NCI-H2227 treated with DMSO at 0.1 percent for 48 hours (cell line): ENCODE measurements at places on chromosomes 11 and 22.

GRCh38 chr11:26936109-26936508 is 57.8 kb upstream of the FIBIN start:
- DNase-seq = no peak

DNA sequence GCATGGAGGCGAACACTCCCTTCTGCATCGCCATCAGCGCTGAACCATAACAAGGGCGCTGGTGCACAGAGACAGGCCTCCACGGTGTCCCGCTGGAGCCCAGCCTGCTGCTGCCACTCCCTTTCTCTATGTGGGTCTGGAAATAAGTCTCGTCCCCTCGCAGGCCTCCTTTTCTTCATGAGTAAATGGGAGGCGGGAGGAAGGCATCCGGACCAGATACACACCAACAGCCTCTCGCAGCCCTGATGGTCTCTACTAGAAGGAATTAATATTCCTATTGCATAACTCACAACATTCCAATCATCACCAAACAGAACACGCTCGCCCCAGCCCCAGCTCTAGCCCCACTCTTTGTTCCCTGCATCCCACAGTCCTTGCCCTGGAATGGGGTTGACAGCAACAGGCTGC is 14.9 kb downstream of the RASD2 start:
- no peak for DNase-seq

GRCh38 chr11:118304227-118304567 is 333 bp upstream of the CD3E start:
- DNase-seq = no peak

DNA sequence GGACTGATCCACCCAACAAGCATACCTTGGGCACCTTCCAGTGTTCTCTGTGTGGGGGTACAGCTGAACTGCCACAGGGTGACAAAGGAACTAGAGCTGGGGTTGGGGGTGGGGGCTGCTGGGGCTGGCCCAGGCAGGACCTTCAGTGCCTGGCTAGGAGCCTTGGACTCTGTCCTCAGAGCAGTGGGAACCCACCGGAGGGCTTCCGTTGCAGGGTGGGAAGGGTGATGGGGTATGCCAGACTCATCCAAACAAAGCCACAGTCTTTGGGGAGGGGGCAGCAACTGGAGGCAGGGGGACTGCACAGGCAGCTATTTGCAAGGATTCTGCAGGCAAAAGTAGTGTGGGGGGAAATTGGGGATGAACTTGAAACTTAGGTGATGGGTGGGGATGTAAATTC is 35.7 kb upstream of the CLDN5 start:
- DNase-seq = no peak

GRCh38 chr22:22840780-22841179 is 46.8 kb upstream of the IGLL5 start:
- no peak for DNase-seq

DNA sequence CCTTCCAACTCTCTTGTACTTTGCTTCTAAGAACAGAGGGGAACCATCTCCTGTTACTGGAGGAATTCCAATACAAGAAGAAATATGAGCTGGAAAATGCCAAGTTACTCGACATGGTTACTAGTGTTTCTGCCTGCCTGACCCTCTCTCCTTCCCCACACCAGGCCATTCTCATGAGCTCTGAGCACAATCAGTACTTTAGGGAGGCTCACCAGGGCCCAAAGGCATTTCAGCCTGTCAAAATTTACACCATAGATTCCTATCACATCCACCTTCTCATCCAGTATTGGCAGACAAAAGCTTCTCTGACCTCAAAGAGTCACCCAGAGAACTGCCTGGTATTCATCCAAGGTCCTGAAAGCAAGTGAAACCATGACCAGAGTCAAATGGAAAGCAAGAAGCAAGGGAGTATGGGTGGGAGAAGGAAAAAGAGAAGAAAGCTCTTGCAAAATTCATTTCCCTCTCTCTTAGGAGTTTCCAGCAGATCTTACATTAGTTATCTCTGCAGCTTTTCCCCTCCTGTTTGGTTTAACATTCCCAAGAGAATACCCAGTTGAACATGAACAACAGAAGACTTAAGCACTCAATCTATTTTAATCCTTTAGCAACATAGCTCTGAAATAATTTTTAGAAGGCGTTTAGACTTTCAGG is 58.7 kb upstream of the NCAM1 start:
- DNase-seq = no peak

DNA sequence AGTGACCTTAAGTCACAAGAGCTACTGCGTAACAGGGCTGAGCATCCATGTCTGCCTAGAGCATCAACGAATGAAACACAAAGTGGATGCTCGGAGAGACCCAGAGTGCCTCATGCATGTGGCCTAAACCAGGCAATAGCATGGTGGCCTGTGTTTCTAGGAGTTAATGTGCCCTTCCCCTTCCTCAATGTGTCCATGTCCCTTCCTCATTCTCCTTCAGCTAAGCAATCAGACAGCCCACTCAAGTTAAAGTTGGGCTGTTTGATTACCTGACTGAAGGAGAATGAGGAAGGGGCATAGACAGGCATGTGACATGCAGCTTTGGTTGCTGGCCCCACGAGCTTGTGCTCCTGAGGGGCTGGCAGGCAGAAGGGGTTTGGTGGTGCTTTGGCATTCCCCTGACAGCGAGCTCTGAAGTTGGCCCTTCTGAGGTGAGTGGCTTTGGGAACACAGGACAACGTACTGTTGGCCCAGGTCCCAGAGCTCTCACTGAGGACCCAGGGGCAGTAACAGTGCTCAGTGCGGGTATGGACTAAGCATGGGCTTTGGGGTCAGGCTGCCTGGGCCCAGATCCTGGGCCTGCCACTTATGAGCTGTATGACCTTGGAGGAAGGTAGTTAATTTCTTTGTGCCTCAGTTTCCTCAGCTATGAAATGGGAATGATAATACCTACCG is 46.7 kb downstream of the IRAG1 start:
- DNase-seq = no peak

- DNase-seq = no peak
These were observed 32.8 kb upstream of the FGF3 start for GRCh38 chr11:69852056-69852455.

GRCh38 chr11:47616726-47617416 is 22.7 kb upstream of the C1QTNF4 start:
- peak; percentile 45 for DNase-seq

DNA sequence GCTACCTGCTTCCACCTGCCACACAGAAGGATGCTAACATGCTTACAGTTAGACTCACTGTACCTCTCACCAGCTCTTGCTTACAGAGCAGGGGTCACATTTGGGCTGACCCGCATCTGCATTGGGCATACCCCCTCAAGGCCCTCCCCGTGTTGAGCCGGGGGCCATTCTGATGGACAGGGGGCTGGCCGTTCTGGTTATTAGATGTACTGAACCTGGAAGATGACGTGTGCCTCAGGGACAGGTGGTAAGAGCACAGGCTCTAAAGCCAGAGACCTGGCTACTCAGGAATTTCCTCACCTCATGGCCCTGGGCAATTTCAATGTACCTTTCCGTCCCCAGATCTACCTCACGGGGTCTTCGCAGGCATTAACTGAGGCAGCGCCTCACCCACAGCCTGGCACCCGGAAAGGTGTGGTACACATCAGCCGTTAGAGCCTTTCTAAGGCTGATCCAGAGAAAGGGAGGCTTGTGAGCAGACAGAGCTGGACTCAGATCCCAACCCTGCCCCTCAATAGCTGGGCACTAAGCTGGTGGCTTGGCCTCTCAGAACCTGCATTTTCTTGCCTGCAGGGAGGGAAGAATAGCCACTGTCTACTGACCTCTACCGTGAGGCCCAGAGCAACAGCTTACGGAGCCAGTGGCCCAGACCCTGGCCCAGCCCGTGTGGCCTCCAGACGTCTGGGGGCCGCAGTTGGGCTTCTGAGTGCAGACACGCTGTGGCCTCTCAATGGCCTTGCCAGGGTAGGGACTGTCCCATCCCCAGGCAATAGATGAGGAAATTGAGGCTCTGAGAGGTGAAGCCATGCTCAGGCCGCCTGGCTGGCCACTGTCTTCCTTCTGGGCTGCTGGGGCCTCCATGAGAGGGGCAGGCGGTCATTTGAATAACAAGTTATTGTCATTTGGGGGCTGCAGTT is 100.6 kb downstream of the MORC2 start:
- no peak for DNase-seq

DNA sequence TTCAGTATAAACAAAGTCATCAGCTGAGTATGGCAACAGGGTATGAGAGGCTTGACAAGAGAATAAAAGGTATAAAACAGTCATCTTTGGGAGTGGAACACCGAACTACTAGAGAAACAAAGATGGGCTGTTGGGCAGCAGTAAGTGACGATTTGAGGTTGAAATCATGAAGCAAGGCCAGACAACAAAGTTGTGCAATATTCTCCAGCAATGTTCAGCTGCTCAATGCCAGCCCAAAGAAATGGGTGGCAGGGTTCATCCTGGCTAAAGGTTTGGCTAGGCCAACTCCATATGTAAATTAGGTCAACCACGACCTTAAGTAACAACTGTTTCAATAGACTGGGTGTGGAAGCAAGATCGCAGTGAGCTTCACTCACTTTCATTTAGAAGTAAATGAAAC is 6.2 kb downstream of the APIP start:
- no peak for DNase-seq

DNA sequence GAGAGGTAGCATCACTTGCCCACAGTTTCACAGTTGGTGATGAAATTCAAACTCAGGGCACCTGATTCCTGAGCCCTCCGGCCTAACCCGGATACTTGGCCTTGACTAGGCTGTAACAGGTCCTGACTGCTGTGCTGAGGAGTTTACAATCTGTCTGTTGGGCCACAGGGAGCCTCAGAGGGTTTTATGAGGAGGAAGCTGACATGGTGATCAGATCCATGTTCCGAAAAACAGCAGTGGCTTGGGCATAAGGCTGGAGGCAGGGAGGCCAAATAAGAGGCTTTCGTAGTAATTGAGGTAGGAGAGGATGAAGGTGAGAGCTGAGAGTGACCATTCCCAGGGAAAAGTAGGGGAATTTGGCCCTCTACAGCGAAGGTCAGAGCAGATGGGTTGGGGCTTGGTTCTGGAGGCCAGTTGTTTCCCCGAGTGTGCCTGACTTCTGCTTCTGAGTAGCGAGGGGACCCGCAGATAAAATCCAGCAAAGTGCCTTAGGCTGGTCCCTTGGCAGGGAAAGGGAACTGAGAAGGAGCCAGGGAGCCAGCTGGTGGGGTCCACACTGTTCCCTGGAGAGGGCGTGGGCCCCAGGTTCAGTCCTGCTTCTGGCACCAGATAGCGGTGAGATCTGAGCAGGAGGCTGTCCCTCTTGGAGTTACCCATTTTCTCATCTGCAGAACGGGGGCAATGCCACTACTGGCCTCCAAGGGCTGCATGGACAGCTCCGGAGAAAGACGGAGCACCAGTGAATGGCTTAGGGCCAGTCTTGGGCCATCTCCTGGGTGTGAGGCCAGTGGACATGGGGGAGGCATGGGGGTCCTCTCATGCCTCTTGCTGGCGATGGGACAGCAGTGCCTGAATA is 6.5 kb downstream of the PRDM11 start:
- no peak for DNase-seq

- DNase-seq = no peak
These were observed 28.5 kb upstream of the CSNK2A3 start for GRCh38 chr11:11381471-11382105.

DNA sequence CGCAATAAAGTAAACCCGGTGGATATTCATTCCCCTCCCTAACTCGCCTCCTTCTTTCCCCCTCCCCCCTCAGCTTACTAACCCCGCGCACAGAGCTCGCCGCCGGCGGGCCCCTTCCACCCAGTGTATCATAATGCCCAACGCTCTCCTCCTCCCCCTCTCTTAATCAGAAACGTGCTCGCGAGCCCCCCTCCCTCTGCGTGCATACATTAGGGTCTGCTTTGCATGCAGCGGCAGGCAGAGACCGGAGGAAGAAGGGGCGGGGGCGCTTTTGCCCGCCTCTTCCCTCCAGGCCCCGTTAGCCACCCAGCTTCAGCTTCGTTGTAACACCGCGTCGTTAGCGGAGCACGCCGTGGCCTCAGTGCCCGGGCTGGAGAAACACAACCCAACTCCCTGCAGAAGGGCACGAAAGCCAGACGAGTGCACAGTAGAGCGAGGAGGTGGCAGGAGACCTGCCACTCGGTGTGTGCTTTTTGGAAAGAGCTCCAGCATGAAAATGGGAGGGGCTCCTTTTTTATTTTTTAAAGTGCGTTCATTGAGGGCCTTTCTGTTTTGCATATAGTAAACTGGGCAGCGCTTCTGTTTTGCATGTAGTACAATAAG is 901 bp upstream of the KMT2A start:
- peak; percentile 90 for DNase-seq
